Mesenteric fat pad (tissue), 1 donor: ENCODE measurements at places on chromosomes 5 and 9. TPM values are rescaled to one million over a fixed set of nuclear protein-coding genes. Genes with fewer than 3 reads are reported as not detected.
A peak's percentile ranks its signal among the peaks of the same experiment; 100 is the strongest.

DNA sequence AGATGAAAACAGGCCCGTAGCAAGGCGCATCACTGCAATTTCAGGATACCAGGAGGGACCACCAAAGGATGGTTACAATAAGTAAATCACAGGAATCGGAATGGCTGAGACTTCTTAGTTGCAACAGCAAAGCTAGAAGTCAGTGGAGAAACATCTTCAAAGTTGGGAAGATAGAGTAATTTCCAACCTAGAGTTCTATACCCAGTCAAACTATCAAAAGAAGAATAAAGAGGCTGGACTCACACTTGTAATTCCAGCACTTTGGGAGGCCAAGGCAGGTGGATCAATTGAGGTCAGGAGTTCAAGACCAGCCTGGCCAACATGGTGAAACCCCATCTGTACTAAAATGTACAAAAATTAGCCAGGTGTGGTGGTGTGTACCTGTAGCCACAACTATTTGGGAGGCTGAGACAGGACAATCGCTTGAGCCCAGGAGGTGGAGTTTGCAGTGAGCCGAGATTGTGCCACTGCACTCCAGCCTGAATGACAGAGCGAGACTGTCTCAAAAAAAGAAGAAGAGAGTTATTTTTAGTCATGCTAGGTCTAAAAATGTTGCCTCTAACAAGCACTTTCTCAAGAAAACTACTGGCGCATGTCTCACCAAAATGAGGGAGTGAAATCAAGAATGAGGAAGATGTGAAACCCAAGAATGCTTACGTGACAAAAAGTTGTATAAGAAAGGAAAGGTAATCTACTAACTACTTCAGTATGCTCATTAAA, 267.7 kb downstream of the DENND1A start:
- no peak for DNase-seq

GRCh38 chr9:75229605-75230332, 141.5 kb downstream of the OSTF1 start:
- DNase-seq: no peak

DNA sequence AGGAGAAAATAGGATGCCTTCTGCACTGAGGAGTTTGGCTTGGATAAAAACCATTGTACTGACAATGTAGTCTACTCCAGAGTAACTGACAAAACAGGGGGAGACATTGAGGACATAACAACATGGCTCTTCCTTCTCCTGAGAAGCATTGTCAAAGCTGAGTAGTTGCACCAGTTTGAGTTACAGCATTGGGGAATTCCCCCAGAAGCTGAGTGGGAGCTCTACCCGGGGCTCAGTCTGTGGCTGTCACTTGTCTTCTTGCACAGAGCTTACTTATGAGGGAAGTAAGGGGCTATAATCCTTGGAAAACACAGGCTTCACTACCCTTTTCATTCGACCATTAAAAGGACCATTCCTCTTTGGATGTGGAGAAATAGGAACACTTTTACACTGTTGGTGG, 21.2 kb downstream of the HSPB3 start:
- no peak for DNase-seq

DNA sequence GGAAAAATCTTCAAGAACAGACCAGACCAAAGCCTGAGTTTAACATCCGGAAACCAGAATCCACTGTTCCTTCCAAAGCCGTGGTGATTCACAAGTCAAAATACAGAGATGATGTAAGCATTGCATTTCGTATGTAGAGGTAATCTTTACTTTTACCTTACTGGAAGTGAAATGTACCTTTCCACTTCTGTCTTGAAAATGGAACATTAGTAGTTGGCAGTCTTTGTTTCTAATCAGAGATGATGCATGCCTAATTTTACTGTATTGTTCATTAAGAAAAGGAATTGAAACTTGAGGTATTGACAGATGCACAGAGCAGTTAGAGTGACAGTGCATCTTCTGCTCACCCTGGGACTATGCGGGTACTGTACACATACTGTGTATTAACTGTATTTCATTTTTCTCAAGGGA, 34.6 kb downstream of the HABP4 start:
- DNase-seq: no peak

DNA sequence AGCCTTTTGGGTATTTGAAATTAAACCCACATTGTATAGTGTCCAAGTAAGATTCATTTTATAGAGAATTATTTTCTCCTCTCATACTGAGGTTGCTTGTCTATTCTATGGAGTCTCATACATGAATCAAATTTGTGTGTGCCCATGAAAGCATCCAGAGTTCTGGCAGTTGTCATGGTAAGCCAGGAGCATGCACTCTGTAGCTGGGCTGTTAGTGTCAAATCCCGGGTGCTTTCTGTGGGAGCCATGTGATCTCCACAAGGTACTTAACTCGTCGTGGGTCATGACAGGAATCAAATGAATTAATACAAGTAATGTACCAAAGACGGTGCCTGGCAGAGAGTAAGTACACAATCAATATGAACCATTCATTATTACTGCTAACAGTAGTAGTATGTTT, 58.7 kb downstream of the FBXL7 start:
- no peak for DNase-seq

- DNase-seq: peak; percentile 69
These were observed 31.5 kb downstream of the NDUFS6 start for GRCh38 chr5:1832511-1833250.

DNA sequence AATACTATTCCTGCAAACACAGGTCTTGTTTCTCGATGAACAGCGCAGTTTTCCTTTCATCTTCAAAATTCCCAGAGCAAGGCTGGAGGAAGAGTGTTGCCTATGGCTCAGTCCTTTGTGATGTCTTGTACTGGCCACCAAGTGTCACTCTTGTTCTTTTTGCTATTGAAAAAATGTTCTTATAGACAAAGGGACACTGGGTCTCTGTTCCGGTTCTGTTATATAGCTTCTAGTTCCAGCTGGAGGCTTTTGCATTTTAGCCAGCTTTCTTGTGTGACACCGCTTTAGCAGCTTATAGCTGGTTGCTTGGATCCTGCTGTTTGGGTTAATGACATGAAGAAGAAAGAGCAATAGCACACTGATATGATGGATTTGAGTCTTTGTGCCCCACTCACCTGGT, 343.7 kb upstream of the KCNN2 start:
- no peak for DNase-seq

DNA sequence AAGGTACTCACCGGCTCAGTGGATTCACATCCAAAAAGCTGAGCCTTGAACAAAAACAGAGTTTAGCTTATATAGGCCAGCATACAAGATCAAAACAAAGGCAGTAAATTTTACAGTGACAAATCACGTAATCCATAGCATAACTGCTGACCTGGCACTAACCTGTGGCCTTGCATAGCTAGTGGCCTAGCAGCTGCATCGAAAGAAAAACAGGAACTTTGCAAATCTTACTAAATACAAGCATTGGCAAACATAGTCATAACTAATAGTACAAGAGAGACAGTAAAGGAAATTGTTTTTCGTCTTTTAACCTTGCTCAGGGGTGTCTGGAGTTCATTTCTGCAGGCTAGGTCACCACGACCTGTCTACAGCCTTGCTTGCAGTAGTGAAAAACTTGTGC, 4.8 kb downstream of the HSDL2 start:
- DNase-seq: no peak

INPP5E gene
- total RNA-seq: 11.4 TPM

SOX30 gene
- not detected for total RNA-seq

DUSP1 gene
- 1,666 TPM for total RNA-seq

MRPS30 gene
- total RNA-seq: 28.5 TPM

KCNV2 gene
- not detected for total RNA-seq
